GM12878 (cell line): ENCODE measurements at places on chromosomes 2 and 18. TPM values are rescaled to one million over a fixed set of nuclear protein-coding genes. Genes with fewer than 3 reads are reported as not detected.

The MC4R gene
- not detected in 2 replicates for total RNA-seq

- no peak for DNase-seq
Observed at GRCh38 chr18:7855671-7856070, 288.6 kb downstream of the PTPRM start.

The CEBPZOS gene
- total RNA-seq: 32.1 and 33.2 TPM in 2 replicates

DNA sequence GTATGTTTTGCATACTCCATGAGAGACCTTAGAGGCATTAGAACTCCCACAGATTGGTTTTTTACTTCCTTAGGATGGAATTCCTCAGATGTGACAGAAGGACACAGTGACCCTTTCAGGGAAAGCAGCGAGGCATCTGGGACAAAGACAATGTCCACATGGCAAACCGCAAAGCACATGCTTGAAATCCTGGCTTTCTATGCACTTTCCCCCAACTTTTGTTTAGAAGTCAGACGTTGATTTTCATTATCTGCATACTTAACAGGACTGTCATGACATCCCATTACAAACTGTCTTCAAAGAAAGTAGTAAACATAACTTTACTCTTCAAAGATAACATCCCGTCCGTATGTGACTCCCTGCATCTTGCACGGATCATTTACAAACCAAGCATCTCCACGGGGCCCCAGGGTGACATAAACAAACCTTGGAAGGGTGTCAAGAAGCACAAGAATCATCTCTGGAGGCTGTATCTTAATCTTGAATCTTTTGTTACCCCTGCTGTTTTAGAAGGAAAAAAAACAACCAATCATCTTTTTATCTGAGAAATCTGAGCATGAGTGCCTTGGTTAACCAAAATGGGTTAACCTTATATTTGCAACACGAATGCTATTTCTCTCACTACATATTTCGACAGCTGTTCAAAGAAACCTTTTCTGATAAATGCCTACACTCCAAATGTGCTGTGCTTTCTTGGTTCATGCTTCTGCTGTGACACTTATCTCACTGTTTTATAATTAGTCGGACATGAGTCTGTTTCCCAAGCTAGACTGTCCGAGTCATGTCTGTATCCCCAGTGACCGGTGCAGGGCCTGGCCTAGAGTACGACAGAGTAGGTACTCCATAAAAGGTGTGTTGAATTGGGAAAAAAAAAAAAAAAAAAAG is 90.8 kb downstream of the CCBE1 start:
- no peak for DNase-seq

The ADAM17 gene
- total RNA-seq: 16.4 and 18.9 TPM in 2 replicates

The PTPN2 gene
- 48.0 and 53.0 TPM in 2 replicates for total RNA-seq
